B cell (primary cell): ENCODE measurements at places on chromosomes 3 and 15.

DNA sequence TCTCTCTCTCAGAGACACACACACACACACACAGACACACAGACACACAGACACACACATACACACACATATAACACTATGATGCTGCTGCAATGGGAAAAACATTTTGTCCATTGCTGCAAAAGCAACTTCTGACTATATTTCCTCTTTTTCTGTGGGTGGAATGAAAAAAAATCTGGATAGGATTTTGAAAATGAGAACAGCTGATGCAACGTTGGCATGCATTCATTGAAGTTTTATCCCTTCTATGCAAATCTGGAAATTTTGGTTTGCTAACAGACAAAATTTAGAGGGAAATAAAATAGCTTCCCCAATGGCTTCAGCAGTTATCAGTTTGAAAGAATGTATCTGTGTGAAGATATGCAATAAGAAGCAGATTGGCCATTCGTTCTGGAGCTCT, 763.4 kb upstream of the GRM7 start:
- H3K36me3 ChIP-seq, result no peaks in the 10 kb centered on the region
- no peaks in the 10 kb centered on the region for H3K4me1 ChIP-seq
- no peak overlapping the region for H3K4me3 ChIP-seq
- no peaks in the 10 kb centered on the region for H3K27me3 ChIP-seq

- H3K4me1 ChIP-seq, result no peaks in the 10 kb centered on the region
- no peaks in the 10 kb centered on the region for H3K36me3 ChIP-seq
- DNase-seq, result peak; percentile 7
Measured at GRCh38 chr3:172294223-172294806, 153.9 kb downstream of the GHSR start.

- no peaks in the 10 kb centered on the region for H3K27me3 ChIP-seq
- DNase-seq, result no peak
- no peaks in the 10 kb centered on the region for H3K4me1 ChIP-seq
- H3K4me3 ChIP-seq, result no peak overlapping the region
- H3K27ac ChIP-seq, result no peak overlapping the region
Measured at GRCh38 chr15:48652510-48653076, 7.1 kb upstream of the FBN1 start.

GRCh38 chr15:24075420-24076089, 388.4 kb upstream of the NDN start:
- H3K4me1 ChIP-seq, result no peaks in the 10 kb centered on the region
- no peak overlapping the region for H3K4me3 ChIP-seq
- H3K36me3 ChIP-seq, result no peaks in the 10 kb centered on the region

DNA sequence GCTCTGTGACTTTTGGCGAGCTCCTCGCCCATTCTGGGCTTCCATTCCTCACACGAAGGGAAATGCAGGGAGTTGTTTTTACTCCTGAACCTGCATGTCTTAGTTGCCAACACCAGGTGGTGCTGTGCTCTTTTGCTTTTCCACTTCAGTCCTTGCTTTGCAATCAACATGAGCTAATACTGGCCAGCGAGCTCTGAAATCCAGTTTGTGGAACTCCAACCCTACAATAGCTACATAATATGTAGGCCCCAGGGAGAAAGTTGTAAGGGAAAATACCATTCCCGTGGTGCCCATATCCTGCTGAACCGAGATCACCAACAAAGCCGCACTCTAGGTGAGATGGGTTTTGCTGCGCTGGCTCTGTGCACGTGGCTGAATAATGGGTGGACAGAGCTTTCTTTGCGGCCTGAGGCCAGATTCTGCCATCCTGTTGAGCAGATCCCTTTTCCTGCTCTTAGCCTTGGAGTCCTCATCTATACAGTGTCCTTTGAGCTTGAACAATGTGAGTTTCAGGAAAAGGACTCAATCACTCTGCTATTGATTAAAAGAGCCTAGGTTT, 25.0 kb downstream of the LSM3 start:
- H3K27me3 ChIP-seq, result no peaks in the 10 kb centered on the region
- peak; percentile 61 for DNase-seq
- no peak overlapping the region for H3K27ac ChIP-seq
- no peak overlapping the region for H3K4me3 ChIP-seq
- H3K4me1 ChIP-seq, result no peaks in the 10 kb centered on the region

- H3K27me3 ChIP-seq, result no peaks in the 10 kb centered on the region
- peak overlapping the region; percentile 55 for H3K4me3 ChIP-seq
- no peak overlapping the region for H3K27ac ChIP-seq
- H3K36me3 ChIP-seq, result no peaks in the 10 kb centered on the region
- H3K4me1 ChIP-seq, result peaks cover 5% of the 10 kb centered on the region
Measured at GRCh38 chr3:62318752-62319569, 54.4 kb downstream of the FEZF2 start.

DNA sequence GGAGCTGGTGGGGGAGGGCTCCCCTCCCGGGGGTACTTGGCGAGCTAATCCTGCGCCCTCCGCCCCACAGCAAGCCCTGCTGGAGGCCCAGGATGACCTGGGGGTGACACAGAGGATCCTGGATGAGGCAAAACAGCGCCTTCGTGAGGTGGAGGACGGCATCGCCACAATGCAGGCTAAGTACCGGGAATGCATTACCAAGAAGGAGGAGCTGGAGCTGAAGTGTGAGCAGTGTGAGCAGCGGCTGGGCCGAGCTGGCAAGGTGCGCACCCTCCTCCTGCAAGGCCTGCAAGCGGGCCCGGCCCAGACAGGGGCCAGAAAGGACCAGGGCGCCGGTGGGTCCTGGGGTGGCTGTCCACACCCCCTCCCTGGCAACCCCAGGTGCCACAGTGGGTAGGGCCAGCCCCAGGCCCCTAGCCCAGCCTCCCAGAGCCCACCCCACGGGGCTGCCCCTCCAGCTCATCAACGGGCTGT, 56.5 kb downstream of the SEMA3G start:
- H3K36me3 ChIP-seq, result no peaks in the 10 kb centered on the region
- H3K27me3 ChIP-seq, result no peaks in the 10 kb centered on the region
- no peak overlapping the region for H3K4me3 ChIP-seq

- peak within 1 kb of the TSS; percentile 72 for H3K27ac ChIP-seq
- H3K4me3 ChIP-seq, result peak within 1 kb of the TSS; percentile 69
- H3K36me3 ChIP-seq, result no peaks in the 10 kb centered on the region
- DNase-seq, result peak; percentile 76
Measured at GRCh38 chr15:90902840-90903732, at the start of gene MAN2A2. Gene MAN2A2 (plus strand): TSS chr15:90903302. CDS start chr15:90904208, 906 bp downstream.

DNA sequence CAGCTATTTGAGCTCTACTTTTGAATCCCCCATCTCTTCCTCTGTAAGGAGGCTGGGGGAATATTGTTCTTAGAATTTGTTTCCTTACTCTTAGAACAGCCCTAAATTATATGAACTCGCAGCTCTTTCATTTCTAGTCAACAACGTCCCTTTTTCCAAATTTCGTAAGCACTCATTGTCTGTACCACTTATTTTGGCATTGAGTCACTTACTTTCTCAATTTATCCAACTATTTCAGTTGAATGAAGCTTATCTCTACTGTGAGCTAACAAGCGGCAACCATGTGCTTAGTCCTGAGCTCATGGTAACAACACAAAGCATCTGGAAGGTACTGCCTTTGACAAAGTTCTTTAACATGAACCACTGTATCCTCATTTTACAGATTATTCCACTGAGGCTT, 191.1 kb downstream of the GREM1 start:
- H3K4me3 ChIP-seq, result peak overlapping the region; percentile 35
- H3K4me1 ChIP-seq, result peaks cover 50% of the 10 kb centered on the region
- H3K27me3 ChIP-seq, result no peaks in the 10 kb centered on the region
- no peaks in the 10 kb centered on the region for H3K36me3 ChIP-seq

GRCh38 chr3:10984371-10984896, 8.1 kb upstream of the SLC6A1 start:
- no peaks in the 10 kb centered on the region for H3K36me3 ChIP-seq
- H3K27me3 ChIP-seq, result no peaks in the 10 kb centered on the region
- DNase-seq, result no peak
- no peaks in the 10 kb centered on the region for H3K4me1 ChIP-seq
- H3K4me3 ChIP-seq, result no peak overlapping the region

- H3K4me1 ChIP-seq, result no peaks in the 10 kb centered on the region
- H3K4me3 ChIP-seq, result no peak overlapping the region
- no peak for DNase-seq
- no peaks in the 10 kb centered on the region for H3K27me3 ChIP-seq
Measured at GRCh38 chr3:14563946-14564539, 23.9 kb upstream of the GRIP2 start.

- no peaks in the 10 kb centered on the region for H3K27me3 ChIP-seq
- H3K4me3 ChIP-seq, result no peak overlapping the region
- DNase-seq, result no peak
Measured at GRCh38 chr3:17770682-17771081, 28.3 kb upstream of the TBC1D5 start.

DNA sequence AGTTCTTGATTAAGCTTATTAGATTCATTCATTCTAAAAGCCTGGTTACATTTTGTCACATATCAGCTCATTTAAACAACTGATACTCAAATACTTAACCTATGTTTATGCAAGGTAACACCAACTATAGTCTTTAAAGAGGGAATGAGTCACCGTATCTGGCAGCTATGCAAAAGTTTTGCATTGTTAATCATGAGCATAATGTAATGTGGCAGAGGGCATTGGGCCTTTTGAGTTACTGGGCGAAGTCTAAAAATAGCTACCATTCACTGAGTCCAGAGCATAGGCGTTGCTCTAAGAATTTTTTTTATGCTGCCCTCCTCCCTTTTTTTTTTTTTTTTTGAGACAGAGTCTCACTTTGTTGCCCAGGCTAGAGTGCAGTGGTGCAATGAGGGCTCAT, 277.7 kb upstream of the ZNF717 start:
- H3K4me1 ChIP-seq, result no peaks in the 10 kb centered on the region
- H3K36me3 ChIP-seq, result no peaks in the 10 kb centered on the region
- no peak for DNase-seq

DNA sequence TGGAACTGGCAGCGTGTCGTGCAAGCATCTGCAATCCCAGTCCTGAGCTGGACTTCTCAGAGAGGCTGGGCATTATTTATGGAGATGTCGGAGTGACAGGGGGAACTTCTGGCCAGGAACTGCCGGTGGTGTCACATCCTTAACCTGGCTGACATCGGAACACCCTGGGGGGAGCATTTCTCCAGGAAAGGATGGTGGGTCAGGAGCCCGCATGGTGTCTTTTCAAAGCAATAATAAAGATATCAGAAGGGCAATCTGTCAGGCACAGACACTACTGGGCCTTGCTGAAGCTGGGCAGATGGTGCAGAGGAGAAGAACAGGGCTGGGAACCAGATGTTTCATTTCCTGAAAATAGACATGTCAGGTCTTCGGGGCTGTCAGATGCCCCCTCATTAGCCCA, 133.5 kb downstream of the WNT7A start:
- H3K4me1 ChIP-seq, result no peaks in the 10 kb centered on the region
- no peak overlapping the region for H3K27ac ChIP-seq
- no peaks in the 10 kb centered on the region for H3K36me3 ChIP-seq

GRCh38 chr15:86849558-86850285, 770.1 kb downstream of the AGBL1 start:
- H3K27me3 ChIP-seq, result no peaks in the 10 kb centered on the region
- no peak overlapping the region for H3K27ac ChIP-seq
- no peaks in the 10 kb centered on the region for H3K4me1 ChIP-seq
- H3K36me3 ChIP-seq, result no peaks in the 10 kb centered on the region

- no peaks in the 10 kb centered on the region for H3K4me1 ChIP-seq
- no peak overlapping the region for H3K27ac ChIP-seq
Measured at GRCh38 chr3:24740326-24740725, 245.7 kb upstream of the THRB start.

DNA sequence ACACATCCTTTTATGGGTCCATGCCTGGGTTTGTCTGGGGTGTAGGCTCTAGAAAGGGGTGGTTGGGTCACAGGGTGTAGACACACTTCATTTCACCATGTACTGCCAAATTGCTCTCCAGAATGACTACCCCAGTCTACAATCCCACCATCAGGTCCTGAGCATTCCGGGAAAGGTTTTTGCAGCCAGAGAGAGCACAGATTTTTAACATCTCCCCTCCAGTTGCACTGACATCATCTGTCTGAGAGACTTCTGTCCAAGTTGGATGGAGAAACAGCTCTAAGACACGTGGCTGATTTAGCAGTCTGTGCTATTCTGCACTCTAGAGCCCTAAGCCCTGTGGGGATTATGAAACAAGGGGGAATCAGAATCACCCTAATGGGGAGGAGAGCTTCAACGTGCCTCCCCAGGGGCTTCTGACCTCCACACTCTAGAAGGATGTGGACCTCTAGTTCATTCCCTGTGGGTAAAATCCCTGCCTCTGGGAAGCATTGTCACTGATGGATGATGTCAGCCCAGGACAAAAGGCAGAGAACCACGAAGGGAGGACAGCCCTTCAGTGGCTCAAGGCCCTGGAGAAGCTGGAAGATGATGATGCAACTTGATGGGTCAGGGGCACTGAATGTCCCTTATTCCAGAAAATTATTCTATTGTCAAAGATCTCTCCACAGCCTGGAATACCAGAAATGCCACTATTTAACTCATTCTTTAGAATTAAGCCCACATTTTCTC, 71.5 kb downstream of the CD200R1L start:
- DNase-seq, result no peak
- H3K36me3 ChIP-seq, result no peaks in the 10 kb centered on the region
- peaks cover 39% of the 10 kb centered on the region for H3K4me1 ChIP-seq
- no peak overlapping the region for H3K27ac ChIP-seq

- H3K27ac ChIP-seq, result no peak overlapping the region
- H3K36me3 ChIP-seq, result no peaks in the 10 kb centered on the region
- H3K4me3 ChIP-seq, result no peak overlapping the region
Measured at GRCh38 chr15:65083262-65083701, 6.7 kb downstream of the KBTBD13 start.

DNA sequence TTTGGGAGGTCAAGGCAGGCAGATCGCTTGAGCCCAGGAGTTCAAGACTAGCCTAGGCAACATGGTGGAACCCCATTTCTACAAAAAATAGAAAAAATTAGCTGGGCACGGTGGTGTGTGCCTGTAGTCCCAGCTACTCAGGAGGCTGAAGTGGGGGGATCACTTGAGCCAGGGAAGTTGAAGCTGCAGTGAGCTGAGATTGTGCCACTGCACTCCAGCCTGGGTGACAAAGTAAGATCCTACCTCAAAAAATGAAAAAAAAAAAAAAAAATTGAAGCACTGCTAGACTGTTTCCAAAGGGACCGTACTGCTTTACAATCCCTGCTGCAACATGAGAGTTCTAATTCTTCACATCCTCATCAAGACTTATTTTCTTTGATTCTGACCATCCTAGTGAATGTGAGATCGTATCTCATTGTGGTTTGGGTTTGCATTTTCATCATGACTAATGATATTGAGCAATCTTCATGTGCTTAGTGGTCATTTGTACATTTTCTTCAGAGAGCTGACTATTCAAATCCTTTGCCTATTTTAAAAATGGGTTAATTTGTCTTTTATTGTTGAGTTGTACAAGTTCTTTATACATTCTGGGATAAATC, 10.8 kb downstream of the CMTM8 start:
- DNase-seq, result no peak
- H3K27me3 ChIP-seq, result no peaks in the 10 kb centered on the region
- H3K4me3 ChIP-seq, result no peak overlapping the region
- no peak overlapping the region for H3K27ac ChIP-seq
